Fibroblast of the aortic adventitia (primary cell): ENCODE measurements at places on chromosomes 12 and 14.

- no peak for DNase-seq
These were observed 232.5 kb downstream of the SLC41A2 start for GRCh38 chr12:104725610-104726009.

GRCh38 chr14:78725086-78725485, 554.9 kb downstream of the NRXN3 start:
- DNase-seq, result no peak

GRCh38 chr14:92392711-92393110, 69.7 kb downstream of the SLC24A4 start:
- DNase-seq, result no peak

- DNase-seq, result no peak
These were observed 171.7 kb downstream of the NRXN3 start for GRCh38 chr14:78341827-78342389.

DNA sequence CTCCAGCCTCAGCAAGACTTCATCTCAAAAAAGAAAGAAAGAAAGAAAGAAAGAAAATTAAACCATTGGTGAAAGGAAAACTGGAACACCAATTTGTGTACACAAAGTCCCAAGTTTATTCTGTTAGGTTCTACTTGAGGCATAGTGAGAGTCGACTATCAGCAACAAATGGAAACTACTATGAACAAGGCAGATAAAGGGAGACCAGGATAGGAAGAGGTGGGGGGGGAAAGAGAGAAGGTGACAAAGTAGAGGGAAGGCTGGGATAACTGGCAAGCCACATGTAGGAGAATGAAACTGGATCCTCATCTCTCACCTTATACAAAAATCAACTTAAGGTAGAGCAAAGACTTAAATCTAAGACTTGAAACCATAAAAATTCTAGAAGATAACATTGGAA, 25.6 kb downstream of the TFCP2 start:
- DNase-seq, result no peak

DNA sequence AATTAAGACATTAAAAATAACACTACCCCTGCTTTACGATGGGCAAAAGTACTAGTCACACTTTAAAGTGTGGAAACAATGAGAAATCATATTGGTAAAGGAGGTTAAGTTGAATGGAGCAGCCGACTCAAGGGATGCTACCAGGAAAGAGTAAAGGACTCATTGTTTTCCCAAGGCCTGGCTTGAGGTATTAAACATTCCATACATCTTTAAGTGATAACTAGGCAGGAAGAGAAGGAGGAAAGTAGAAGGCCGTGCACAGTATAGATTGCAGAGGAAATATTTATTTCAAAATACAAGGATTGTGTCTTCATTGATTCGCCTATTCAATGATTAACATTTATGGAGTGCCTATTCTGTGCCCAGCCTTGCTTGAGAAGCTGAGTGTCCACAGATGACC, 20.6 kb upstream of the YARS2 start:
- DNase-seq, result no peak
